ENCODE measurements at places on chromosomes 1 and 21.

DNA sequence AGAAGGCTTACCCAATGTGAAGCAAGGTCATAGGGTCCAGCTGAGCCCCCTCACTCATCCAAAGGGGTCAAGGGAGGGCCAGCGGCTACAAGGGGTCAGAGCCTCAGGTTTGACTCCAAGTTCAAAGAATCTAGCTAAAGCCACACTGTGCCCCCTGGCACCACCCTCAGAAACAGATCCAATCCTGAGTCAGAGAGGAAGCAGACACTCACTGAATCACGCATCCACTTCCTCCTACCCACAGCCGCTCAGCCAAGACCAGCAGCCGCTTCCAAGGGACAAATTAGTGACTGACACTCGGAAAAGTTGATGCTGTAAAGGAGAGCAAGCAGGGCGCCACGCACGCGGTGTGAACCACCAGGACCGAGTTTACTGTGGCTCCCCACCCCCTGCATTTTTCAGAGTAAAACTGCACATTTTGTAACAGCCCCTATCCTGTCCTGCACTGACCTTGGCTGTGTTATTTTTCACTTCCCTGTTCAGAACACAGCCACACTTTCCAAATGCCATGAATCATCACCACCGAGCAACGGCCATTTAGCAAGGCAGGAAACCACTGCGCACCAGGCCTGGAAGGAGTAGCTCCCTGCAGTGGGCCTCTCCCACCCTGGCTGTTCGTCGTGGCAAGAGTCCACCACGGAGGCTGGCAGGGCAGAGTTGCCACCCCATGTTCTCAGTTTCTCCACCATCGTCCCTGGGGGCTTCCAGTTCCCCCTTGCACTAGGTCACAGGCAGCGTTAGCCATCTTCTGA lies 147.8 kb downstream of the TOMM20 start:
- peak; percentile 95 for DNase-seq

DNA sequence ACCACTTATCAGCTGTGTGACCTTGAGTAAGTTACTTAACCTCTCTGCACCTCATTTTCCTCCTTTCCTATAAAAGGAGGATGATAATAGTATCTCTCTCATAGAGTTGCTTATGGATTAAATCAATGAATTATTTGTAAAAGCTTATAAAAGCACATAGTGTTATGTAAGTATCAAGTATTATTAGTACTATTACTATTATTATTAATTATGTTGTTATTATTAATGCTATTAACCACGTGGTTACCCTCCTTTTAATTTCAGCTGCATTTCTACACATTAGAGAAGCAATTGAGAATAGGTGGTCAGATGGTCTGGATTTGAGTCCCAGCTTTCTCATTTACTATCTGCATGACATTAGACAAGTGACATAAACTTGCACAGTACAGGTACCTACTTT lies 58.1 kb upstream of the WNT4 start:
- DNase-seq = no peak

GRCh38 chr1:225915538-225915991 lies 8.5 kb downstream of the PYCR2 start:
- DNase-seq = no peak

GRCh38 chr1:9338397-9339246 lies 45.9 kb downstream of the SPSB1 start:
- DNase-seq = no peak

- DNase-seq = no peak
Observed at GRCh38 chr1:209398313-209398991, 185.1 kb upstream of the CAMK1G start.

Data from activated CD4-positive, alpha-beta T cell treated with anti-CD3 and anti-CD28 coated beads, Interleukin-2, Interleukin-4, amounts not matched to agents 100 ng/mL and 50 ng/mL, durations not matched to agents 16 hours and 8 hours (primary cell).